ENCODE measurements at places on chromosomes 3 and 15. TPM values are rescaled to one million over a fixed set of nuclear protein-coding genes. Genes with fewer than 3 reads are reported as not detected.

FRMD4B gene
- total RNA-seq = 0.70 TPM

NEK10 gene
- total RNA-seq = 0.64 TPM

EFHB gene
- 1.5 TPM for total RNA-seq

STX19 gene
- not detected for total RNA-seq

CPNE9 gene
- not detected for total RNA-seq

ST8SIA2 gene
- 0.37 TPM for total RNA-seq

DNAH12 gene
- total RNA-seq = 0.18 TPM

FAH gene
- total RNA-seq = 30.6 TPM

STARD9 gene
- total RNA-seq = 1.2 TPM

MESP2 gene
- 0.50 TPM for total RNA-seq

C3orf49 gene
- total RNA-seq = not detected

TNFSF10 gene
- 0.14 TPM for total RNA-seq

CAPN3 gene
- total RNA-seq = 0.27 TPM
